Stimulated activated CD8-positive, alpha-beta memory T cell treated with anti-CD3 and anti-CD28 coated beads, Interleukin-15, amount 100 ng/mL, for 1 hour (primary cell): ENCODE measurements at places on chromosomes 5 and 9.

DNA sequence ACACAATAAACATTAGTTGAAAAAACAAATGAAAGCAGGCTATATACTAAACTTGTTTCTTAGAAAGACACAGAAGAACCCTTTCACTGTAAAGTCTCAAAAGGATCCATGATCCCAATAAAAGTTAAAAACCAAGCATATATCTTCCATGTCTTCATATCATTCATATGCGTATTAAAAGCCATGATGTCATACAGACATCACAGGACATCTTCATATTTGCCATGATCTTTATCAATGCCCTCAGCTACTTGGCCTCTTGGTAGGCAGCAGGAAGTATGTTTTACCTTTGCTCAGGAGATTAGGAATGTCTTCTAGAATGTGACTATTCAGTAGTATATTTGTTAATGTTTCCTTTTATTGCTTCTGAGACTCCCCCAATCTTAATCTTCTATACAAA is 16.8 kb downstream of the AP3B1 start:
- no peak for DNase-seq

GRCh38 chr9:105332471-105332870 is 88.0 kb downstream of the SLC44A1 start:
- DNase-seq, result no peak

DNA sequence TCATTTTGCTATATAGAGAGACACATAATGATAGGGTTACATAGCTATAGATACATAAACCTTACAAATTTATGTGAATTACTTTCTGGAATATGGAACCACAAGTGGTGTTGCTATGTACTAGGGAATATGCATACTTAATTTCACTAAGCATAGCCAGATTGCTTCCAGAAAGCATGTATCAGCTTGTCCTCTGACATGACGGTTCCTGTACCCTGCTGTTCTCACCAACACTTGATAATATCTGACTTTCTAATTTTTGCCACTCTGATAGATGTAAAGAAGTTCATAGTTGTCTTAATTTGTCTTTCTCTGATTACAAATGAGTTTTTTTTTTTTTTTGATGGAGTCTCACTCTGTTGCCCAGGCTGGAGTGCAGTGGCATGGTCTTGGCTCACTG is 18.0 kb upstream of the CKS2 start:
- no peak for DNase-seq

DNA sequence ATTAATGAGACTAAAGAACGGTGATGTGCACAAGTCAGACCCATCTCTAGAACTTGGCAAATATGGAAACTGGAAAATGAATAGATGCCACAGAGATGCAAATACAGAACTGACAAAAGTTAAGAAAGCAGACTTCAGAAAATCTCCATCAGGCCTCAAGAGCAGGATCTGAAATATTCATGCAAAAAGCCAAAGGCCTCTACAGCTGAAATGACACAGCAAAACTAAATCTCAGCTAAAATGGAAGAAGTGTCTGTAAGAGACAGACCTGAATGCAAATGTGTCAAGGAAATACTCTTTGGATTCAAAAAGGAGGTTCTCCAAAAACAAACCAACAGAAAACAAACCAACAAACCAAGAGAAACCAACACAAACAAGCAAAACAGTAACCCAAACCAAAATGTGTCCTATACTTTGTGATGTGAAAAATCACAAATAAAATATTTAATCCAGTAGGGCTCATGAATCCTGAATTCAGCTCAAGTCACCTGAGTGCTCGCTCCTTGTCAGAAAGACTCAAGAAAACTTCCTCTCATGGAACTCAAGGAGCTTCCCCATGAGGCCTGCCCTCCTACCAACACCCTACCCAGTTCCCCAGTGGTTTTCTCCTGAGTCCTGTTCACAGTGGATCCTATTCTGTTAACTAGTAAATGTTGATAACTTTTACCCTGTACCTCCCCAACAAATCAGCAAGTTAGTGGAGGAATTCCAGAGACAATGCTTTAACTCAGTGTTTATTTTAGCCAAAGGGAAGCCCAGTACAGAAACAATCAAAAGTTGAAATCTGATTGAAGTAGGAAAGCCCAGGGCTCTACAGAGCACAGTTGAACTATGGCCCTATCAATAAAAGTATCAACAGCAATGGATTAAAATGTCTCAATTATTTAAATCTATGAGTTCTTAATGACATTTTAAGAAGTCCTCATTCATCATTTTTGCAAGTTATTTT is 14.6 kb downstream of the MRPS27 start:
- no peak for DNase-seq

GRCh38 chr9:113612828-113613227 is 149.3 kb downstream of the RGS3 start:
- DNase-seq, result no peak

DNA sequence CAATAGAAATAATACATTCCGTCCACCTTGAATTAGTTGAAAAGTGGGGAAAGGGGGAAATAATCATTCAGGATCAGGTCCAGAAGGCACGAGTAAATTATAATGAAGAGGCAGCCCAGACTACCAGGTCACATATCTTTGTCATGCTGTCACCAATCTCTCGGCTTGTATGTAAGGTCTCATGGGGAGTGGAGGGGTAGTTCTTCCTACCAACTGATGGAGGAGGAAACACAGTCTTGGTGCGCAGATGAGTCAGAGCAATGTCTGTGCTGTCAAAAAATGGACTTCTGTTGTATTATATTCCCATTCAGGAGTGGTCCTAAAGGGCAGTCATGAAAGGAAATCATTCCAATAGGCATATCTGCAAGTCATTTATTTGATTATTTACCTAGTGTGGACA is 164.2 kb upstream of the PTGER4 start:
- no peak for DNase-seq

DNA sequence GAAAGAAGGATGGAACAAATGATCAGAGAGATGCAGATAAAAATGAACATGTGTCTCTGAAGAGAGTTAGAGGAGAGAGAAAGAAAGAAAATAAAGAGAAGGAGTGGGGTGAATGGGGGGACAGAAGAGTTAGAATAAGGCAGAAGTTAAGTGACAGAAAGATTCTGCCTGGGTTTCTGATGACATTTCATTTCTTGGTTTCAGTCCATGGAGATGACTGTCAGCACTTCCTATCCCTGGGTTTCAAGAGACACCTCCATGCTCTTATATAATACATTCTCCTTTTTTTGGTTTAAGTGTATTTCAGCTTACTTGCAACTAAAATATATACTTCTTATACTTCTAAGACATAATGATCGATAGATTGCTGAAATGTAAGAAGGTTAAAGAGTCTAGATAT is 213.0 kb upstream of the IL12B start:
- no peak for DNase-seq

- DNase-seq, result no peak
Observed at GRCh38 chr9:33662871-33663270, 132.5 kb upstream of the PRSS3 start.

- DNase-seq, result peak; percentile 38
Observed at GRCh38 chr9:97615439-97616072, 17.6 kb downstream of the TSTD2 start.

GRCh38 chr9:134892820-134893420 is 12.3 kb downstream of the FCN2 start:
- no peak for DNase-seq

DNA sequence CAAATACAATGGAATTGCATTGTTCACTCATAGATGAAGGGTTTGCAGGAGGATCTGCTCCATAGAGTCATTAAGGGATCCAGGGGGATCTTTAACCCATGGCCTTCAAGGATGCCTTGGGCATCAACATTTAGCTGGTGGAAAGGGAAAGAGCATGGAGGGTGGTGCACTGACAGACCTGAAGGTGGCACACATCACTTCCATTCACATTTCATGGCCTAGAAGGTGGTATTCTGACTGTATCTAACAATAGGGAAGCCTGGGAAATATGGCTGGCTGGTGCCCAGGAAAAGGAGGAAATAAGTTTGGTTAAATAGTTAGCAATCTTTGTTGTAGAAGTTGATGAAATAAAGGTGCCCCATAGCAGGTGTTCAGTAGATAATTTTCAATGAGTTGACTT is 230.2 kb downstream of the CD180 start:
- no peak for DNase-seq

- DNase-seq, result no peak
Observed at GRCh38 chr5:125331987-125332598, 585.7 kb upstream of the ZNF608 start.

DNA sequence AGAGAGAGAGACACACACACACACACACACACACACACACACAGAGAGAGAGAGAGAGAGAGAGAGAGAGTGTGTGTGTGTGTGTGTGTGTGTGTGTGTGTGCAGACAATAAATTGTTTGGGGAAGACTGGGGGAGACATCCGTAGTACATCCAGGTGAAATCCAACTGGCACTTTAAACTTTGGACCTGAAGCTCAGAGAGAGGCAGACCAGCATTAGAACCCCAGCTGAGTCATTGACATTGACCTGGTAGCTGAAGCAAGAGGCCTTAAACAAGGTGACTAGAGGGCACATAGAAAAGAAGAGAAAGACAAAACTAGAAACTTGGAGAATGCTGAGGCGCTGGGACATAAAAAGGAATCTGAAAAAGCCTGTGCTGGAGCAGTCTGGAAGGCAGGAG is 251.5 kb downstream of the CRB2 start:
- no peak for DNase-seq

DNA sequence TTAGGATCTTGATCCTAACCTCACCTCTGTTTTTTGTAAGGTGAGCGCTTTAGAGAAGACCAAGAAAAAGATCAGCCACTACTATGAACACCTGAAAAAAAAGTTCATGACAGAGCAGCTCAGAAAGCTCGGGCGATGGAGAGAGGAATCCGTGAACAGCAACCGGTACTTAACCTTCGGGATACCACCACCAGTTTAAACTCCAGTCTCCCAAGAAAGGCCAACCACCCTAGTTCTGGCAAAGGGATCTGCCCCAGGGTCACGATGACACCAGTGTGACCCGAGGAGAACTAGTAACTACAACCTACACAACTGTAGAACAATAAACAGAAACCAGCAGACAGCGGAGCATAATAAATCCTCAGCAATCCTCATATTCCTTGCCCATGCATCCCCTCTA is 8.5 kb downstream of the C5orf52 start:
- no peak for DNase-seq

- no peak for DNase-seq
Observed at GRCh38 chr9:134154262-134154701, 10.1 kb downstream of the RNU6ATAC start.

DNA sequence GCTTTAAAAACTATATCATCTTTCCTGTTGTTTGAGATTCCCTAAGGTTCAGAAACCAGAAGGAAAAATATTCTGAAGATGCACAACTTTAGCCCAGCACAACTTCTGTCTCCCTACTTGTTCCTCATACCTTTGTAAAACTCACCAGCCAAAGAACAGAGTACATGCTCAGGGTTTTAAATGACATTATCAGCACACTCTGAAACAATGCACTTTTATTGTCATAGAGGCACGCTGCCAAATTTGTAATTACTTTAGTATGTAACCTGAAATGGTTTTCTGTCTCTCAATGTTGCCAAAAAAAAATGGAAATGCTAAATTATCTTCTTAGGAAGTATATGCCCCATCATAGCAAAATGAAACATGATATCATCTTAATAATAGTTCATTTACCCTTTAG is 383.6 kb upstream of the CDH6 start:
- no peak for DNase-seq
